Spinal cord (tissue), 10 donors: ENCODE measurements at places on chromosomes 7 and 10.

GRCh38 chr10:116223289-116223688 lies 49.7 kb downstream of the GFRA1 start:
- DNase-seq: no peak

- DNase-seq: no peak
Measured at GRCh38 chr7:24434972-24435371, 138.3 kb upstream of the PALS2 start.

DNA sequence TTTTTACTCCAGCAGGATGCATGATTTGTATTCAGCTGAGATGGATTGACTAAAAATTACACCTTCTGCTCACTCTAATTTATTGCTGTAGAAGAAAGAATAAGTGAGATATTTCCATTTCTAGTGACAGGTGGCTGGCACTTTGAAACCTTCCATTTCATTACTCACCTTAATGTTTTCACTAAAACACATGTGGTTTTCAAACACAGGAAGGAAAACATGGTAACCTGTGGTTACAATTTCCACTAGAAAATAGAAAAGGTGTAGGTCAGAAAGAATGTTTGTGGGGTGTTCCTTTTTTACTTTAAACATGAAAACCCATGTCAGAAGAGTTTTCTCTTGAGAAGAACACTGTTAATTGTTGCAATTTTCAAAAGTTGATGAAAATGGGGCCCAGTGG lies 12.0 kb upstream of the PRKCQ start:
- no peak for DNase-seq

DNA sequence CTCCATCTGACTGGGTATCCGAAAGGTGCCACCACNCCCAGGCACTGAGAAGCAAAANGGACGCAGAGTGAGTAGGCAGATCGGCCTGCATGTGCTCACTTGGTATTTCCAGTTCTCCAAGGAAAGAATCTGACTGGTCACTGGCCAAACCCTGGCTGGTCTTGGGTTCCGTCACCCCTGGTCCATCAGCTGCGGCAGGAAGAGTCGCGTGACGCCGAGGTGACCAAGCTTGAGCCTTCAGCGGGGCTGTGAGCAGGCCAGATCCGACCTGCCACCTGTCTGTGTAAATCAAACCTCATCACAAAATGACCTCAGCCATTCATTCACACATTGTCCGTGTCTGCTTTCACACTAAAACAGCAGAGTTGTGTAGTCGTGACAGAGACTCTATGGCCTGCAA lies 28.8 kb upstream of the CHST15 start:
- no peak for DNase-seq

DNA sequence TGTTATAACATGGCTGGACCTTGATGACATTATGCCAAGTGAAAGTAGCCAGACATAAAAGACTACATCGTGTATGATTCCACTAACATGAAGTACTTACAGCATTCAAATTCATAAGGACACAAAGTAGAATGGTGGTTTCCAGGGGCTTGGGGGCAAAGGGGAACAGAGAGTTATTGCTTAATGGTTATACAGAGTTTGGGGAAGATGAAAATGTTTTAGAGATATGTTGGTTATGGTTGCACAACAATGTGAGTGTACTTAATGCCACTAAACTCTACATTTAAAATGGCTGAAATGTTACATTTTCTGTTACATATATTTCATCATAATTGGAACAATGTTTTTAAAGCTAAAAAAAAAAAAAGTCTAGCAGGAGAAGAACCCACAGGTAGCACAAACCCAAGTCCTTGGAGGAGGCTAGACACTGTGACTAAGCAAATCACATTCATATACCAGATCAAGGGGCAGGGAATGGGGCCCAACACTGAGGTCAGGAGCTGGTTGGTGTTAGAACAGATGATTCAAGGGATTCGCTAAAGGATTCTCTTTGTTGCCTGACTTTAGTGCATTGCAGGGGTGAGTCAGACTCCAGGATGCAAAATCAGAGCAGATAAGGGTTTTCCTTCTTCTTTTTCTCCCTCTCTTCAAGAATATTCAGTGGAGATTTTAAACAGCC lies 25.1 kb upstream of the AOAH start:
- DNase-seq: no peak

GRCh38 chr10:109696981-109697775 lies 226.1 kb downstream of the XPNPEP1 start:
- DNase-seq: no peak

DNA sequence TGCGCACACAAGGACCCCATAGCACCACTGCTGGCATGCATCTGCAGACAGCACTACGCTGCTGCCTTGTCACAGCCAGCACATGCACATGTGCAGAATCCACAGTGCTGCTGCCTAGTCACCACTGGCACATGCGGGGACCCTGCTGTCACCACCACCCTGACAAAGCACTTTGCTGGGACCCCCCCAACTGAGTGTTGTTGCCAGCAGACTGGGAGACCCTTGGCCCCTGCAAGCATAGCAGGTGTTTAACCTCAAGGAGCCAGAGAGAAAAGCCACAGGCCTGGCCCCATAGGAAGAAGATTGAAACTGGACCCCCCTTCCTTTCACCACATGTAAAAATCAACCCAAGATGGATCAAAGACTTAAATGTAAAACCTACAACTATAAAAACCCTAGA lies 211.2 kb downstream of the ITGB1 start:
- no peak for DNase-seq

- DNase-seq: peak; percentile 12
Measured at GRCh38 chr10:92849234-92849525, 860 bp downstream of the EXOC6 start.

DNA sequence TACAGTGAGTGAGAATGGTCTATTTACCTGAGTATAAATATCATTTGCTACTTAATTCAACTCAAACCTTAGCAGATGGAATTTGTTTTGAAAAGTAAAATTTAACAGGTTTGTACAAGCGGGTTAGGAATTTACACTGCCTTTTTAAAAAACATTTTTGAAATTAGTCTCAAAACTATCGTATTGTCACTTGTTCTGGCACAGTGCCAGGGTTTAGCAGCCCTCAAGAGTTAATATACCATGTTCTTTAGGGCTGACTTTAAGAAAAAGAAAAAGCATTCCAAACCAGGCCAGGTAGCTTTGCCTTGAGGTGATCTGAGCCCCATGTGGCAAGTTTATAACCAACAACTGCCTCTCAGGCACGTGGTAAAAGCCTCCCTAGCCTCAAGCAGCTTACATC lies 17.8 kb downstream of the CCNJ start:
- DNase-seq: no peak

GRCh38 chr7:4820967-4821471 lies 40.8 kb downstream of the PAPOLB start:
- no peak for DNase-seq

- peak; percentile 90 for DNase-seq
Measured at GRCh38 chr7:38796626-38797501, 112.1 kb downstream of the VPS41 start.

DNA sequence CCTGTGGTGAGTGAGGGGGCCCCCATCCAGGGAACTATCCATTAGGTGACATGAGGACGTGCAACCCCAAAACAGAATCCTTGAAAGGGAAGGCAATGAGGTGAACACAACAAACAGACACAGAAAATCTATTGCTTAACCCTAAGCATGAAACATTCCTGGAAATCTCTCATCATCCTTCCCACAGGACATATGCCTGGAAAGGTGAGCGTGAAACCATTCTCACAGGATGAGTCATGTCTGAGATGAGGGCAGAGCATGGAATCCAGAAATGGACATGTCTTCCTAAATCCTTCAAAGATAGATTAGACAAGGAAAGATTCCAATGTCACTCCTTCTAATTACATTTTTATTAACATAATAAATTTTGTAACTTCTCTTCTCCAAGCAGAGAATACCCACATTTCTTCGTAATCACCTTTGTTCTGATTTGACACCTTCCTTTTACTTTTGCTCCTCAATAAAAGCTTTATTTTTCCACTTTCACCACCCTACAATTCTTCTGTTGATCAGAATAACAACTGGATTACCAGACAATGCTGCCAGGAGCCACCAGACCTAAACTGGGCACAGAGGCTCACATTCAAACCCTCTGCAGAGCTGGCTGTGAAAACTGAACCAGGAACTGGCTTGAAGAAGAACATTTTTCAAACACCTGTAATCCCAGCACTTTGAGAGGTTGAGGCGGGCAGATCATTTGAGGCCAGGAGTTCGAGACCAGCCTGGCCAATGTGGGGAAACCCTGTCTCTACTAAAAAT lies 67.2 kb downstream of the COBL start:
- DNase-seq: no peak

GRCh38 chr7:113649556-113649955 lies 269.3 kb downstream of the PPP1R3A start:
- no peak for DNase-seq

GRCh38 chr10:125048094-125048864 lies 106.4 kb downstream of the ZRANB1 start:
- DNase-seq: peak; percentile 71

DNA sequence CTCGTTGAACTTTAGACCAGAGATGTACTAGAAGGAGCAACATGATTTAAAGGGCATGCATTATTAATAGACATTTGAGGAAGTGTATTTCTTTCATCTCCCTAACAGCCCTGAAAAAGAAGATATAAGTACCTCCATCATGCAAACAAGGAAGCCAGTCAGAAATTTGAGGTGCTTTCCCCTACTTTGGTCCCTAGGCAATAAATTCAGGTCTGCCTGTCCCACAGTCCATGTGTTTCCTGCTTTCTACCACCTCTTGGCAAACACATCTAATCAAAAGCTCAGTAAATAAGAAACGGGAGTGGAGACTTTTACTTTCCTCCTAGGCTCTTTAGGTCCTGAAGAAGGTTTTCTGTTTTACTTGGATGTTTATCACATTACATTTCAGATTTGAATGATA lies 5.2 kb upstream of the SEMA3C start:
- DNase-seq: no peak

DNA sequence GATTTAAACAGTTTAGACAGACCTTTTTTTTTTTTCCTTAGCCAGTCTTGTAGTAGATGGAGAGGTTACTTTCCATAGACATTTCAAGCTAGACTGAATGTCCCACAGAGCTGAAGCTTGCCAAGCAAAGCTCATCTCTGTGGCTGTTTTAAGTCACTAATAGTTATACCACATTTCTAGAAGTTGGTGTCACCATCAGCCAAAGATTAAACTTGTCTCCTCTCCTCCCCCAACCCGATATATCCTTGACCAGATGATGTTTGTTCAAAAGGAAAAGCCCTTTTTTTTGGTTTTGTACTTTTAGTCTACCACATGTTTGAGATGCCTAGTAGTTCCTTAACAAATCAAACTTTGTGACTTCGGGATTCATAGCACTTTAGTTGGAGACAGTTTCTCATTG lies 66.1 kb downstream of the ADD3 start:
- no peak for DNase-seq

DNA sequence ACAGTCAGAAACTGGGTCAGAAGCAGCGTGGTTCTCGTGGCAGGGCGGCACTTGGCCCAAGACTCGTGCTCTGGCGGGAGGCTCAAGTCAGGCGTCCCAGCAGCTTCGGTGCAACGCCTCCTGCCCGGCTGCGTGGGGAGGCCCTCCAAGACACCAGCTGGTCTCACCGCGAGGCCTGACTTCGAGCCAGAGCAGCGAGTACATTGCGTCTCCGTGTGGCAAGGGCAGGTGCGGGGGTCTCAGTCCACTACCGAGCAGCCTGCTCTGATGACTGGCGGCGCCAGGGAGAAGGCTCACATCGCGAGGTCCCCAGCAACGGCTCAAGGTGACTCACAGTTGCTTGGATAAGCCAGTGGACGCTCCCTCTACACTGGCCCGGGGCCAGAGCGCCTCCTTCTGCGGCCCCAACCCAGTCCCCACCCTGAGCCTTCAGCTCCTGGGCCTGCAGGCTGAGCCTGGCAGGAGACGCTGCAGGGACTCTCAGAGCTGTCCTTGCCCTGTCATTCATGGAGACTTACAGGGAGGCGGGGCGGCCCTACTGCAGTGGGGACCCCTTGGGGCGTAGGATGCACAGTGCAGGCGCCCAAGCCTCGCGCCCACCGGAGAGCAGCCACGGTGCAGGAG lies 41.9 kb upstream of the PRKAR1B start:
- no peak for DNase-seq

GRCh38 chr7:12458520-12459131 lies 55.0 kb upstream of the VWDE start:
- DNase-seq: no peak

DNA sequence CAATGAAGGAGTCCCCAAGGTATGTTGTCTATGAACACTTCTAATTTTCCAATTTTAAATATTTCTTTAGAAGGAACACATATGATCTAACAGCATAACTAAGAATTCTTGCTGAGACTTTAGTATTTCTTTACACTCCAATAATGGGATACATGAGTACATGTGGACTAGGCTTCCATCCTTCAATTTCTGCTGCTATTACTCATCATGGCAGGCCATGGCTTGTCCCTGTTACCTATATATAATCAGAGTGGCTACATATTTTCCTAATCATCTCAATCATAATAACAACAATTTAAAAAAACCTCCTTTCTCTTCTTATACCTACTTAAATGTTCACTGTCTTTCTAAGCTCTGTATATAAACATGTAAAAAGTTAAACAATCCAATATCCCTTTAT lies 60.3 kb upstream of the TAC1 start:
- no peak for DNase-seq

DNA sequence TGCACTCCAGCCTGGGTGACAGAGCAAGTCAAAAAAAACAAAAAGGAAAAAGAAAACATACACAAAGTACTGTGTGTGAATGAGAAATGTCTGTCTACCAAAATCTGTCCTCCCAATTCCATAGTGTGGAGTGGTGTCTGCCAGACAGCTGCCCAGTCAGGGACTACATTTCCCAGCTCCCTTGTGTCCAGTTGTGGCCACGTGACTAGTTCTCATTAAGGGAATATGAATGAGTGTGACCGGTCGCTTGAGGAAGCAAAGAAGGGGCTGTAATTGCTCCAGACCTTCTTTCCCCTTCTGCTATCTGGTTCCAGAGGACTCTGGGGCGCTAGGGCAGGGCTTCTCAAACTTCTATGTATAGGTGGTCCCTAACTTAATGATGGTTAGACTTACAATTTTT lies 204.1 kb downstream of the PHTF2 start:
- DNase-seq: no peak

GRCh38 chr10:45550903-45551786 lies 121.4 kb downstream of the ZFAND4 start:
- DNase-seq: no peak

DNA sequence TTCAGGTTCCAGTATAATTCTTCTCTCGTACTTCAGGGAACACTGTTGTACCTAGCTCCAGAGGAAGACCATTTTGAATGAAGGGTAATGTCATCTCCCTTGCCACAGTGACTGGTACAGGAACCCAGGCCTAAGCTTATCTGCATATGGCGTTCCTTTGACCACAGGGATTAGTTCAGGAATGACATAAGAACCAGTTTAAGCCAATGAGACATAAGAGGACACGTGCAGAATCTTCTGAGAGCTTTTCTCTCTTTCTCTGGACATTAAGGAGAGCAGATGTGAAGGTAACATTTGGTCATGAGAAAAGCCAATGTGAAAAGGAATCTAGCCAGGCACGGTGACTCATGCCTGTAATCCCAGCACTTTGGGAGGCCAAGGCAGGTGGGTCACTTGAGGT lies 21.8 kb upstream of the HIBADH start:
- no peak for DNase-seq

DNA sequence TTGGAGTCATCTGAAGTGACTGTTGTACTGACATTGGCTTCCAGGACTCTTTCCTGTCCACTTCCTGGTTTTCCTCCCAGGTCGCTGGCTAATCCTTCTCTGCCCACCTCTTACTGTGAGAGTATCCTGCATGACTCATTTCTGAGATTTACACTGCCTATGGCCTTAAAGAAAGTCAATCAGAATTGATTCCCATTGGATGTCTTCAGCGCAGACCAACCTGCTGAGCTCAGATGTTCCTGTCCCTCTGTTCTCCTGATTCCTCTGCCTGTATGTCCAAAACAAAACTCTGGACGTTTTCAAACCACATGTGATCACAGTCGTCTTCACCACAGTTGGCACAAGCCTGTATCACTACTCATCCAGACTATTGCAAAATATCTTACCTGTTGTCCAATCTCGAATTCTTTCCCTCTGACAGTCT lies 262.1 kb downstream of the CREB5 start:
- DNase-seq: no peak
